IMR-90 (cell line): ENCODE measurements at places on chromosomes 16 and 17.
A peak's percentile ranks its signal among the peaks of the same experiment; 100 is the strongest.

DNA sequence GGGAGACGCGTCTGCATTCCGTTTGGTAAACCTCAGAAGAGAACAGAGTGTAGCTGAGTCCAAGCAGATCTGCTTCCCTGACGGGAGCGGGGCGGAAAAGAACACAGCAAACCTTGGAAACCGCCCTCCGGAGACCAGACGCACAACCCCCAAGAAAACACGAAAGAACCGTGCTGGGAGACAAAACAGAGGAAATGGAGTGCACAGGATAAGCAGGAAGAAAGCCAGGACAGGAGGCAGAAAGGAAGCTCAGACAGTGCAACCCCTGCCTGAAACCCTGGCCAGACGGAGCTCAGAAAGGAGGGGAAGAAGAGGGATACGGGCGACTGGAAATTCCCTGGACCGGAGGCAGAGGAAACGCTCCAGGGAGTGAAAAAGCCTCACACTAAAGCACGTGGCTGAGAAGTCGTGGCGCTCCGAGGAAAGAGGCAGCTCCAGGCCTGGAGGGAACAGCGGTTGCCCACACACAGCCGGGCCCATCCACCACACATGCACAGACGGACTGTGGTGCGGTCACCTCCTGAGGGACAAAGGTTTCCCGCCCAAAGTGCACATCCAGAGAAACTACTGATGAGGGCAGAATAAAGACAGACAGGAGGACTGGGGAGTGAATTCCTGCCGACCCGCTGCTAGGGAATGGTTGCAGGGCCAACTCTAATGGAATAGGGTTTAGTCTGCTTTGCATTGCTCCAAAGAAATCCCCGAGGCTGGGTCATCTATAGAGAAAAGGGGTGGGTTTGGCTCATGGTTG lies 10.2 kb downstream of the DPEP1 start:
- no peak for DNase-seq

- no peak for DNase-seq
Measured at GRCh38 chr17:82101301-82101715, 3.3 kb upstream of the FASN start.

DNA sequence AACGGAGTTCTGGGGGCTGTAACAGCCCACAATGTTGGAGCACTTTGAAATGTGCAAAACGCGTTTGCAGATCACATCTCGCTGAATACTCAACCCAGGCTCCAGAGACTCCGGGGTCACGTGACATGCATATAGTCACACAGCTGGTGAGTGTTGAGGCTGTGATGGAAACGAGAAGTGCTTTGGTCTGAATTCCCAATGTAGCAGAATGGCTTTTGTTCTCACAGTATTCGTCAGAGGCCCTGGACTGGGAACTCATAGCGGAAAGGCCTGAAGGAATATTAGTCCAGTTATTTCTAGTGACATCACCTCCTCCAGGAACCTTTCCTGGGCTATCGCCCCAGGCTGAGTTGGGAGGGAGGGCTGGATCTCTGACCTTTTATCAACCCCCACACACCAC lies 95.8 kb upstream of the CRHR1 start:
- no peak for DNase-seq

GRCh38 chr16:769184-769784 lies 8.8 kb downstream of the MSLN start:
- no peak for DNase-seq

- no peak for DNase-seq
Measured at GRCh38 chr17:81340607-81341515, 45.8 kb upstream of the SLC38A10 start.

DNA sequence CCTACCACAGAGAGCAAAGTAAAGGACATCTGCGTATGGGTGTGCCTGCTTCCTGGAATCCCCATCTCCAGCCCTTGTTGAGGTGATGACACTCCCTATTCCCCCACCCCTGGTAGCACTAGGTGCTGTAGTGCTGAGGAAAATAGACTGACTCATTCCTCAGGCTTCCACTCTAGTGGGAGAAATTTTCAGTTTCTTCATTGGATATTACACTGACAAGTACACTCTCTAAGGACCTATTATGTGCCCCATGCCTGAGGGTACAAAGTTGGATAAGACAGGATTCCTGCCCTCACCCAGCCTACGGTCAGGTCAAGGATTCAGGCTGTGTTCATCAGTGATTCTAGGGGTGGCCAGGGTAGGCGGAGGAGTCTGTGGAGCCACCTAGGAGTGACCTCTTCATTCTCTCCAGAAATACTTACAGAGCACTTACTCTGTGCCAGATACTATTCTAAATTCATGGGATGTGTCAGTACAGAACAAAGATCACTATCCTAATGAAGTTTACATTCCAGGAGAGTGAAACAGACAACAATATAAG lies 4.5 kb upstream of the ZC3H7A start:
- DNase-seq, result peak; percentile 65

- no peak for DNase-seq
Measured at GRCh38 chr17:40509626-40510327, 8.4 kb upstream of the TNS4 start.

DNA sequence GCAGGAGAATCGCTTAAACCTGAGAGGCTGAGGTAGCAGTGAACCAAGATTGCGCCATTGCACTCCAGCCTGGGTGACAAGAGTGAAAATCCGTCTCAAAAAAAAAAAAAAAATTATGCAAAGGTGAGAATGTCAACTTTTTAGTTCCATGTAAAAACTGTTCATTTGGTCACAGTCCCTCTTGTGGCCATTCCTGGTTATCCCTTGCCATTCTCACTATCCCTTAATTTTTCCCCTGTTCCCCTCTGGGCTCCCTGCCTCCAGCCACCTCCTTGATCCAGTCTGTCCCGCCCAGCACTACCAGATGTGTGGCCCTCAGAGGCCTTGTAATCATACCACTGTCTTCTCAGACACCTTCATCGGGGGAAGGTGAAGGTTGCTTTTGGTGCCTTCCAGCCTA lies 23.4 kb downstream of the DCAF7 start:
- no peak for DNase-seq

DNA sequence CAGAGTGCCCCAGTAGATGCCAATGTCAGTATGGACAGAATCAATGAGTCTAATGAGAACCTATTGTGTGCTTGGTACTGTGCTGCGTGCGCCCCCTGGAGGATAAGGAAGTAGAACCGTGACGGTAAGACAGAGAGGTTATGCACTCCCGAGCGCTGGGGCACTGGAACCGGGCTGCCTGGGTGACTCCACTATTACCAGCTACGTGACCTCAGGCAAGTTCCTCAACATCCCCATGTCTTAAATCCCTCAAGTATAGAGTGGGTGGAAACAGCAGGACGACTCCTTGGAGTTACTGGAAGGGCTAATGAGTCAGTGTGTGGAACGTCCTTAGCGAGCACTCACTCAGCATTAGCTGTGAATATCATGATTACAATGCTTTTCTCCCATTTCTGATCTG lies 16.2 kb downstream of the CHST4 start:
- peak; percentile 6 for DNase-seq

DNA sequence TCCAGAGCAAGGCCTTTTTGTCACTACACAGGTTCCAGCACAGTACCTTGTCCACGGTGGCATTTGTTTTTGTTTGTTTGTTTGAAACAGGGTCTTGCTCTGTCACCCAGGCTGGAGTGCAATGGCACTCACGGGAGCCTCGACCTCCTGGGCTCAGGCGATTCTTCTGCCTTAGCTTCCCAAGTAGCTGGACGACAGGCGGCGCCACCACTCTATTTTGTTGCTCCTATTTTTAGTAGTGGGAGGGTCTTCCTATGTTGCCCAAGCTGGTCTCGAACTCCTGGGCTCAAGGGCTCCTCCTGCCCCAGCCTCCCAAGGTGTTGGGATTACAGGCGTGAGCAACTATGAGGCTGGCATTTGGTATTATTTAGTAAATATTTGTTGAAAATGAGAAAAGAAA lies 10.3 kb downstream of the MRC2 start:
- no peak for DNase-seq
